ENCODE measurements at places on chromosomes 16 and 17.
A peak's percentile ranks its signal among the peaks of the same experiment; 100 is the strongest.

- DNase-seq, result peak; percentile 29
Observed at GRCh38 chr17:39700148-39700987, 504 bp downstream of the ERBB2 start.

- no peak for DNase-seq
Observed at GRCh38 chr16:79484237-79484636, 116.3 kb downstream of the MAF start.

DNA sequence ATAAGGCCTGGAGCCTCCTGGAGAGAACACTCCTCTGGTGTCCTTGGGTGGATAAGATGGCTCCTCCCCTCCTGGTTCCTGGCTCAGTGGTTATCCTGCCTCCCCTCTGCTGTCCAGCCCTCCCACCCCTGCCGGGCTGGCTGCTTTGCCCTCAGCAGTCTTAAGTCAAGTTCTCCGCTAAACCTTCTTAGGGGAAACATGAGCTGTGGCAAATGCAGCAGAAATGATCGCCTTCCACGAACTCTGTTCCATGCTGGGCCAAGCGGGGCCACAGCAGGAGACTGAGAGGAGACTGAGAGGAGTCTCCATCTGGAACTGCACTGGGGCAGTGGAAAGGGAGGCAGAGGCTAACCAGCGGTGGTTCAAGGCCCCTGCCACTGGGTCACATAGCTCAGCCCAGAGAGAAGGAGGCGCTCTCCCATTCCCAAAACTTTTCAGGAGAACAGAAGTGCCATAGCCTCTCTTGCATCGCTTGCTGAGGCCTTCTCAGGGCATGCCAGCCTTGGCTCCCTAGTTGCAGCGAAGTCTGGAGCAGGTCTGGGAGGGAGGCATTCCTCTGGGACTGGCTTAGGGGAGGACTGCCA, 26.9 kb downstream of the TNS4 start:
- no peak for DNase-seq

DNA sequence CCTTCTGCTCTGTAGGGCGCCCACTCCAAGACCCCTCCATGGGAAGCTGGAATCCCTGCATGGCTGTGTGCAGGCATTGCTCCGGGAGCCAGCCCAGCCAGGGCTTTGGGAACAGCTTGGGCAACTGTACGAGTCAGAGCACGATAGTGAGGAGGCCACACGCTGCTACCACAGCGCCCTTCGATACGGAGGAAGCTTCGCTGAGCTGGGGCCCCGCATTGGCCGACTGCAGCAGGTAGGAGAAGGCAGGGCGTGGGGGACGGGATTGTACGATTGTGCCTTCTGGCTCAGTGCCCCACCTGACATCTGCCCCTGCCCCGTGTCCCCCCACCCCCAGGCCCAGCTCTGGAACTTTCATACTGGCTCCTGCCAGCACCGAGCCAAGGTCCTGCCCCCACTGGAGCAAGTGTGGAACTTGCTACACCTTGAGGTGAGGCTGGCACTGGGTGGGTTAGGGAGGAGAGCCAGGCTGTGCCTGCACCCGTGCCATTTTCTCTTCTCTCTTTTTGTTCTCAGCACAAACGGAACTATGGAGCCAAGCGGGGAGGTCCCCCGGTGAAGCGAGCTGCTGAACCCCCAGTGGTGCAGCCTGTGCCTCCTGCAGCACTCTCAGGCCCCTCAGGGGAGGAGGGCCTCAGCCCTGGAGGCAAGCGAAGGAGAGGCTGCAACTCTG, 8.7 kb upstream of the TMEM88 start:
- no peak for DNase-seq

DNA sequence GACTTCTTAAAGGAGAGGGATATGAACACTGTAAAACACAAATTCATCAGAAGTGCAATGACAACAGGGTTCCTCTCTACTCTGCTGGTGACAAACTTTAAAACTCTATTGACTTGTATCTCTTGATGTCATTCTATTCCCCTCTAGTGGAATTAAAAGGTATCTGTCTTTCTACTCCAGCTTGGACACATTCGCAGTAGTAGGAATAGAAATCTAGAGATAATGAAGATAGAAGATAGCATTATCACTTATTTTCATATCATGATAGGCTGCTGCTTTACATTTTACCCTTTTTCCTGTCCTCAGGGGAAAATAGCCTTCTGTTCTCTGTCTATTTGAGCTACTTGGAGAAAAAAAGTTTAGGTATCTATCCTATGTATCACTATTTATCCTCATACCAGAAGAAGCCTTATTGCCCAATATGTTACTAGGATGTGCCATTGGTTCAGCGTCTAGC, 209.6 kb upstream of the CACNG5 start:
- peak; percentile 56 for DNase-seq

DNA sequence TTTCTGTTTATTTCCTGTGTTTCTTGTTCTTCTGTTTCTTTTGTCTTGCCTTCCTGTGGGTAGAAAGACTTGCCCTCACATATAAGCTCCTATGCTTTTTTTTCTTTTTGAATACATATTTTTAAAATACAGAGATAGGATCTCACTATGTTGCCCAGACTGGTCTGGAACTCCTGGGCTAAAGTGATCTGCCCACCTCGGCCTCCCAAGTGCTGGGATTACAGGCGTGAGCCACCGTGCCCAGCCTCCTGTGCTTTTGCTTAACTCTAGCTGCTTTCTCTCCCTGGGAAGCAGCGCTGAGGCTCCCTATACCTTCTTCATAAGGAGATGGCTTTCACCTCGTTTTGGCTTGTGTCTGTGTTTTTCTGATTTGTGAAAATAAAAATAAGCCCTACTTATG, 93.4 kb upstream of the FA2H start:
- DNase-seq, result no peak

GRCh38 chr17:44314524-44314868, 6.1 kb downstream of the RUNDC3A start:
- no peak for DNase-seq

- no peak for DNase-seq
Observed at GRCh38 chr17:51238255-51238887, 21.5 kb downstream of the MBTD1 start.

DNA sequence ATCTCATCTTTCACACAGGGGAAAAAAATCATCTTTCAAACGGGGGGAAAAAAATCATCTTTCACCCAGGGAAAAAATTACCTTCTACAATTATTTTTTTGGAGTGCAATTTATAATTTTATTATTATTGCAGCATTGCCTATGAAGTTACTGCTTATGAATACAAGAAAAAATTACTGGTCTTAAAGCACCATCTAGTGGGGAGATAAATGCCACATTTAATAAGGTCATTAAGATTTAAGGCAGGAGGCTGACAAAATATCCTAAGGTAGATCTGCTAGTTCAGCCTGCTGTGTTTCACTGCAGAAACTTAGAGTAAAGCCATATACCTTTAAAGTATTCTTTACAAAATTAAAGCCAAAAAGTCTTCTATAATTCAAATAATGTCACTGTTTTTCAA, 13.7 kb downstream of the SHCBP1 start:
- peak; percentile 82 for DNase-seq

DNA sequence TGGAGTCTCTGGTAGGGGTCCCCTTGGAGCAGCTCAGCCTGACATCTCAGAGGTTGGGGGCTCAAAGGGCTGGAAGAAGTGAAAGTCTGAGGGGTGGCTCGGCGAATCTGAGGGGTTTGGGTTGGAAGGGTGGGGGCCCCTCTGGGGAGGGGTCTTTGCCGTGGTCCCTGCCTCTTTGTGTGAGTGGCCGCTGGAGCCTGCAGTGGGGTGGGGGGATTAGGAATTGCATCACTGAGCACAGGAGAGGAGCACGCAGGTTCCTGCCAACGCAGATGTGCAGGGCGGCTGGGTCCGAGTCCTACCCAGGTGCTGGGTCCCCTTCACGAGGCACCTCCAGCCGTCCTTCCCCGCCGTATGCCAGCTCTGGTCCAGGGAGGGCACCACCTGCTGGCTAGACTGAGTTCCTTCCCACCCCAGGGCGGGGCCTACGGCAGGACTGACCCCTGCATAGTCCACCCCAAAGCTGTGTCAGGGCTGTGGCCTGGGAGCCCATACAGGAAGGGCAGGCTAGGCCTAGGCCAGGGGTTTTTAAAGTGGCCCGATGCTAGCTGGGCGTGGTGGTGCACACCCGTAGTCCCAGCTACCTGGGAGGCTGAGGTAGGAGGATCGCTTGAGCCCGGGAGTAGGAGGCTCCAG, 9.9 kb downstream of the FMNL1 start:
- DNase-seq, result peak; percentile 29

- DNase-seq, result no peak
Observed at GRCh38 chr16:27640277-27640600, 90.3 kb downstream of the KATNIP start.

- no peak for DNase-seq
Observed at GRCh38 chr17:61593426-61593825, 2.4 kb upstream of the NACA2 start.

DNA sequence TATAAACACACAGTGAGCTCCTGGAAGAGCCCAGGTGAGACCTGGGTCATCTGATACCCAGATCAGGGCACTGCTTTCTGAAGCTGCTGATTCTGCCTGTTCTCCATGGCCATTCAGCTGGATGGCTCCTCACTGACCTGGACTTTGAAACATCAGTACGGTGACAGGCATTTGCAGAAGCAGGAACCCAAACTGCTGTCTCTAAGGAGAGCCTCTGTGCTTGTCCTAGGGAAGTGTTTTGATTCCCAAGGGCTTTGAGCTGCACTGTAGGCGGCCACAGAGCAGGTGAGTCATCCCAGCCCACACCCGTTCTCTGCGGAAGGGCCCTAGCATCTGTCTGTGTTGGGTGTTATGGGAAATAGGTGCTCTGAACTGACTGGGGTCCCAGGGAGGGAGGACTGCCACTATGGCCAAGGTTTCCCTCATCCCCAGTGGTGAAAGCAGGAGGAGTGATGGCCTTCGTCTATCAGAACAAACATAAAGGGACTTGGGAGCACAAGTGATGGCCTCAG, 60.7 kb upstream of the ADCY9 start:
- DNase-seq, result peak; percentile 78

DNA sequence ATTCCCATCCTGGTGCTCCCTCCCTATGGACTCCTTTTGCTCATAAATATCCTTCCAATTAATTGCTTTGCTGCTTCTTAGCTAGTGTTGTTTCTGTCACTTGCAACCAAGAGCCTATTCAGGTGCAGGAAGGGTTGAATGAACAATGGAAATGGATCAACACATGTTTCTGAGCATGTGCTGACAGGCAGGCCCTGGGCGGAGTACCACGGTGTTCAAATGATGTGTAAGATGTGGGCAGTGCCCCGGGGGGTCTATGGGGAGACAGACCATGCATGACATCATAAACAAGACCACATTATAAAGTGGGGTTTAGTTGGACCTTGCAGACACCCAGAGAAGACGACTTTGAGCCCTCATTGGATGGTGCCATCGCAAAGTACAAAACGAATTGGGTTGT, 48.4 kb upstream of the MEOX1 start:
- no peak for DNase-seq

- no peak for DNase-seq
Observed at GRCh38 chr17:76930107-76930506, 61.9 kb downstream of the MGAT5B start.

All from cardiac fibroblast (primary cell).